GM23338 (cell line): ENCODE measurements at places on chromosomes 2 and 18.

DNA sequence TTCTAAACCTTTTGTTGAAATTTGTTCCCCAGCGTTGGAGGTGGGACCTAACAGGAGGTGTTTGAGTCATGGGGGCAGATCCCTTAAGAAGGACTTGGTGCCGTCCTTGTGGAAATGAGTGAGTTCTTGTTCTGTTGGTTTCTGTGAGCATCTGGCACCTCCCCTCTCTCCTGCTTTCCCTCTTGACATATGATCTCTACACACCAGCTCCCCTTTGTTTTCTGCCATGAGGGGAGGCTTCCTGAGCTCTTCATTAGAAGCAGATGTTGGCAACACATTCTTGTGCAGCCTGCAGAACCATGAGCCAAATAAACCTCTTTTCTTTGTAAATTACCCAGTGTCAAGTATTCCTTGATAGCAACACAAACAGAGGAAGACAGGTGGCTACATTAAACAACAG, 23.8 kb downstream of the NABP1 start:
- DNase-seq = no peak

GRCh38 chr2:72694715-72695496, 130.9 kb downstream of the EXOC6B start:
- DNase-seq = peak; percentile 15

GRCh38 chr2:186852508-186852907, 3.5 kb upstream of the ZSWIM2 start:
- DNase-seq = no peak

GRCh38 chr2:128836559-128837100, 518.0 kb upstream of the HS6ST1 start:
- DNase-seq = no peak

GRCh38 chr18:8116341-8117005, 492.8 kb upstream of the RAB12 start:
- DNase-seq = no peak

GRCh38 chr2:236986524-236987330, 99.0 kb upstream of the COPS8 start:
- no peak for DNase-seq

GRCh38 chr2:219766658-219767057, 139.2 kb downstream of the SLC4A3 start:
- no peak for DNase-seq

DNA sequence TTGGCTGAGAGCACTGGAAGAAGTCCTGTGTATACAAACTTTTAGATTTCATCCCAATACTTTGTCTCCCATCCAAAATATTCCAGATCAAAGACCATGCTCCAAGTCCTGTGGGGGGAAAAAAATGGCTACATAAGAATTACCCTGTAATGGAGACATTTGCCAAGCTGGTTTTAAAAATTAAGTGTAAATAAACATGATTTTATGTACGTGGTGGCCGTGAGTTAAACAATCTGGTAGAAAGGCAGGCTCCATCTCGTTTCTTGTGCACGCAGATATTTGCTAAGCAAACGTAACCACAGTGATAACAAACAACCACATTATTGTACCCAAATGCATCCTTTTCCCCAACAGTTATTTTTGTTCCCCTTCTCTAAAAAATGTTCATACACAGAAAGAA, 176.4 kb downstream of the ZNF516 start:
- no peak for DNase-seq

- DNase-seq = peak; percentile 86
Observed at GRCh38 chr2:36663851-36664695, 32.4 kb upstream of the VIT start.

- no peak for DNase-seq
Observed at GRCh38 chr2:129766374-129766993, 213.0 kb upstream of the RAB6C start.

DNA sequence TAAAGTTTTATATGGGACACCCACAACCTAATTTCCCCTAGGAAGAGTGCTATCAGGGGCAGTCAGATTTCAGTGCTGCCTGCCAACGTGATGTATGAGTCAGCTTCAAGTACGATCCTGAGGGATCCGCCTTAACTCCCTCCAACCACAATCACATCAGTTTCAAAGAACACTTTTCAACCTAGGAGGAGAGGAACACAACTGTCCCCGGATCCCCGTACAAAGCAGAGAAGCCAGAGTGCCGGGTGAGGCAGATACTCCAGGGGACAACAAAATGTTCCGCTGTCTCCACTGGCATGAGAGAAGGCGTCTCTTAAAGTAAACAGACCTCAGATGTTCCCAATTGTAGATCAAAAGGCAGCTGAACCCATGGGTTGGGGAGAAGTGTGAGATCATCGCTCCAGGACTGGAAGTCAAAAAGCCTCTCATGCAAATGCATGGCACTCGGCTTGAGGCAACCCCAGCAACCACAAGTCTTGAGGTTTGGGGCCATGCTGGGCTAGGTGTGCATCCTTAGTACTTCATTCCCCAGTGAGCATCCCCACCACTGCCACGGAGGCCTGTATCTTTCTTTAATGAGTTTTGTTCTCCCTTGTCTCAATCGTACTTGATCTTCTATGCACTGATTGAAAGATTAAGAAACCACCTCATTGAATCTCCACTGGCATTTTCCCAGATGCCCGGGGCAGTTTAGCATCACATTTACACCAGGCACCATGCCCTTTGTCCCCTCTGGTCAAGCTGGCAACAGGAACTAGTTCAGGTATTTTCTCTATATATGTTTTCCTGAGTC, 91.0 kb upstream of the CCBE1 start:
- DNase-seq = no peak

- DNase-seq = no peak
Observed at GRCh38 chr2:118044103-118044716, 30.3 kb upstream of the CCDC93 start.

DNA sequence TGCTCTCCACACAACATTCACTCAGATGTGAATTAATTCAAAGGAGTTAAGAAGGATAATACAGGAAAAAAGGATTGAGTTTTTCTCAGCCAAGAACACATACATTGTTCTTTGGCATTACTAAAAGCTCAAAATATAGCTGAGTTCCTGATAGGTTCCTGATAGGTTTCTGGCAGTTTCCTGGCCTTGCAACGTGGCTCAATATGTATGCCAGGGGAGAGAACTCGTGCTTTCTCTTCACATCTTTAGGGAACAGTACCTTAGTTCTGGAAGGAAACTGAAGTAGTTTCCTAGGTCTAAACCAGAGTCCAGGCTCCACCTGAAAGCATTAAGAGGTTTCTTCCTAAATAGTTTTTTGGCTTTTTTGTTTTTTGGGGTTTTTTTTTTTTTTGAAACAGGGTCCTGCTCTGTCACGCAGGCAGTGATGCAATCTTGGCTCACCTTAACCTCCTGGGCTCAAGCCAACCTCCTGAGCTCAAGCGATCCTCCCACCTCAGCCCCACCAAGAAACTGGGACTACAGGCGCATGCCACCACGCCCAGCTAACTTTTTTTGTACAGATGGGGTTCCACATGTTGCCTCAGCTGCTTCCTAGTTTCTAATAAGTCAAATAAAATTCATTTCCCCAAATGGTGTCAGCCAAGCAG, 42.8 kb downstream of the ESCO1 start:
- DNase-seq = peak; percentile 6

DNA sequence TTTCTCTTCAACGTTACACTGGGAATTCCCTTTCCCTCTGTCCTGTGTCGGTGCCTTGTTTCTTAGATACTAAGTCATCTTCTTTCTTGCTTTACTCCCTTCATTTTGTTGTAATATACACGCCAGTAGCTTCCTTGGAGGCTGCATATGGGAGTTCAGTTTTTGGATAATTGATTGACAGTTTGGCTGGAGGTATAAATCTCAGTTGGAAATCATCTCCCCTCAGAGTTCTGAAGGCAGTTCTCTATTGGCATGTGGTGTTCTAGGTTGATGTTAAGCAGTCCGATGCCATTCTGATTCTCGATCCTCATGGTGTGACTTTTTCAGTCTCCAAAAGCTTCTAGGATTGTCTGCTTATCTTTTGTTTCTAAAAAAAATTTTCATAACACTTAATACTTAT, 152.5 kb upstream of the GLI2 start:
- no peak for DNase-seq

- no peak for DNase-seq
Observed at GRCh38 chr18:23887493-23887892, 127.1 kb upstream of the TTC39C start.

DNA sequence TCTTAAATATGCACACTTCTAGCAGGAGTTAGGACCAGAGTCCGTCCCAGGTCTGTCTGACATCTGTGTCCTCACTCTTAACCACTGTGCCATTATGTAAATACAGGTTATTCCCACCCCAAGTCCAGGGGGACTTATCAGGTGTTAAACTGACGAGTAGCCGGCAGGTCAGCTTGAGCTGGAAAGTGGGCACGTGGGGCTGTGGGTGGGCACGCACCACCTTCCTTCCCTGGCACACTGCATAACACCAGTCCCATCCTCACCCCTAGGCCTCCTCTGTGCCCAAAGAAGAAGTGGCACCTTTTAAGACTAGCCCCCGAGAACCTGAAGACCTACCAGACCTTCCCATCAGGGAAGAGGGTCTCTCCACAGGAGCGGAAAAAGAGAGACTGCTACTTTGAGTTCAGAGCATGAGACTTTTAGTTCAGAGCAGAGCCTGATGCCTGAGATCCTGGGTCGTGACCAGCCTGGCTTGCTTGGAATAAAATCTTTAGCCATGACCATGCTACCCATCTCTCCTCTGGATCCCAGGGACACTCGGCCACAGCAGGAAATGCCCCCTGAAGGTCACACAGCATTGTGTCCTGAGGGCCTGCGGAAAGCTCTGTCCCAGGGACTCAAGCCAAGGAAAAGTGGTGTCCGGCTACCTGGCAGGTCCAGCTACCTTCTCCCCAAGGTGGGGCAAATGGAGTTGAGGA, 62.0 kb downstream of the CIB4 start:
- no peak for DNase-seq

DNA sequence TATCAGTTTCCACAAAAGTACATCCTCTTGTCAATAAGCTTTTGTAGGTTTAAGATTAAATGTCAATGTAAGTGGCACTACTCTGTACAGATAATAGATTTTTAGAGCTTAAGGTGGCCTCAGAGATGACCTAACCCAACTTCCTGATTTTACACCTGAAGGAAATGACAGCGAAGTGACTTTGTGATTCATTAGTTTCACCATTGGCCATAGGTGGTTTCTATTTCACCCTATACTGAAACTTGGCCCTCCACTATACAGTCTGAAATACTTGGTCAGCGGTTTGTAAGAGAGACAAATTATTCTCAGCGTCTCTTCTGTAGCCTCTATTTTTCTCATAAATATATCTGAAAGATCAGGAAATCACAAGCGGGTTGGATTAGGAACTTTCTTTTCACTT, 330.4 kb upstream of the FAM98A start:
- no peak for DNase-seq

DNA sequence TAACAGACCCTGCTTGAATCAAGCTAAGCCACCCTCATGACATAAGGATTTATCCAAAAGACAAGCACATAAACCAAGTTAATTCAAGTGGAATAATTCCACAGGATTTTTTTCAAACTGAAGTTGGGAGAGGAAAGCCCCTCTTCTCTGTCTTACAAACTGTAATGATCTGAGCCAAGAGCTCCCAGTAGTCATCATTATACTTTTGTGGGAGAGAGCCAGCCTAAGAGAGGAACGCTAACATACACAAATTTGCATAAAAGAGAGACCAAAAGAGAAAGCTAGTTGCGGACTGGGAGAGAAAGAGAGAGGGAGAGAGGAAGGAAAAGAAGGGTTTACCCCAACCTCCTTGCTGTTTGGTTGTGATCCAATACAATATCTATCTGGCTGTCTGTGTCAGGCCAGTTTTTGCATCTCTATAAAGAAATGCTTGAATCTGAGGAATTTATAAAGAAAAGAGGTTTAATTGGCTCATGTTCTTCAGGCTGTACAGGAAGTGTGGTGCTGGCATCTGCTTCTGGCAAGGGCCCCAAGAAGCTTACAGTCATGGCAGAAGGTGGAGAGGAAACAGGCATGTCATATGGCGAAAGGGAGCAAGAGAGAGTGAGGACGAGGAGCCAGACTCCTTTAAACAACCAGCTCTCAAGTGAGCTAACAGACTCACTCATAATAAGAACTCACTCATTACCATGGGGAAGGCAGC, 20.8 kb upstream of the PUM2 start:
- no peak for DNase-seq

GRCh38 chr2:14647714-14648113, 15.2 kb downstream of the LRATD1 start:
- DNase-seq = no peak

DNA sequence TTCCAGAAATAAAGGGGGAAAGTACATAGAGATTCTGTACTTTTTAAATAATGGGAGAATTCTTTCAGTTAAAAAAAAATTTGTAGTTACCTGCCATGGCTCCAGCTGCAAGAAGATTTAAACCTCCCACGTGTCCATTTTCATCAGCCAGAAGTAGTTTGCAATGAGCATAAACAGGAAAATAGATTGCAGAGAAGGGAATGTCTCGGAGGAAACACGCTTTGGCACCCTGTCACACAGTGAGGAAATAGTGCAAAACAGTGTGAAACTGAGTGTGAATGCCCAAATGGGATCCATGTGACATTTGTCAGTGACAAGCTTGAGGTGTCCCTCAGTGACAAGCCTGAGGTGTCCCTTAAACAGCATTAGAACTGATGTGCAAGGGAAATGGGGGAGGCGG, 102.7 kb downstream of the SLC25A12 start:
- no peak for DNase-seq

GRCh38 chr2:241772063-241772499, 4.5 kb upstream of the GAL3ST2 start:
- no peak for DNase-seq

GRCh38 chr2:203018181-203018580, 3.5 kb downstream of the NBEAL1 start:
- no peak for DNase-seq

DNA sequence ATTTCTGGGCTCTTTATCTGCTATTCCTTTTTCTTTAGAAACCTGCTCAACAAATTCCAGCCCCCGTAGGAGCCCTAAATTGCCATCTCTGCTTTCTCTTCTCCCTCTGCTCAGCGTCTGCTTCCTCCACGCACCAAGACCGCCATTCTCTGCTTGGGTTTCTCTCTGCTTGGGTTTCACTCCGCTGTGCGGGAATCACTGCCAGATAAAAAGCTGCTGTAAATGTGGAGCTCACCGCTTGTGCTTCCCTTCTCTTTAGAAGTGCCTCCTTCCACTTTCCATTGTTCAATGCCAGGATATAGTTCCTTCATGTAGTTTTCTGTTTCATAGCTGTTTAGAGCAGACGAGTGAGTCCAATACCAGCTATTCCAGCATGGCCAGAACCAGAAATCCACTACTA, 45.9 kb downstream of the TMEM237 start:
- peak; percentile 7 for DNase-seq

DNA sequence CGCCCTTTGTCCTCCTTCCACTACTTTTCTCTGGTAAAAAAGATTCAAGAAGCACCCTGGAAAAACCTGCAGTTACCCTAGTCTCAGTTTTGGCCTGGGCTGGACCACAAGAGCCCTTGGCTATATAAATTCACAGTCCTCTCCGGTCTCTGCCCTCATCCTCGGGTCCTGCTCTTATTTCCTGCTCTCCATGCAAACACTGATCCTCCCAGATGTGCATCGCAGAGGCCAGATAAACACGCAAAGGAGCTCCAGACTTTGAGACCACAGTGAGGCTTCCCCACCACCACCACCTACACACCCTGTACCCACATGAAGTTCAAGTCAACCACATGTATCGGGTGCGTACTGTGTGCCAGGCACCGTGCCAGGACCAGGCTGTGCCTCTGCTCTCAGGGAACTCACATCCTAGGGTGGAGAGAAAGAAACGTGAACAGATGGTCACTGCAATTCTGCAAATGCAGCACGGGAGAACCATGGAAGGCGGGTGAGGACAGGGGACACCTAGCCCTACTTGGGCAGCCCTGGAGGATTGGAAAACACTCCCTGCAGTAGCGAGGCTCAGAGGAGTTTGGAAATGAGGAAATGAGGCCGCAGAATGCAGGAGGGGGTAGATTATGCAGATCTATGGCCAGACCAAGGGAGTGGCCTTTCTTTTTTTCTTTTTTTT, 7.4 kb downstream of the CTDSP1 start:
- DNase-seq = no peak

GRCh38 chr18:48949050-48949605, 1.6 kb downstream of the SMAD7 start:
- DNase-seq = no peak
